B cell (primary cell): ENCODE measurements at places on chromosomes 5 and 9. TPM values are rescaled to one million over a fixed set of nuclear protein-coding genes. Genes with fewer than 3 reads are reported as not detected.

The HACD4 gene
- 3.9 and 5.7 TPM in 2 replicates for total RNA-seq

The IL13 gene
- 0.42 TPM in 1 of 2 replicates, not detected in the other for total RNA-seq

DNA sequence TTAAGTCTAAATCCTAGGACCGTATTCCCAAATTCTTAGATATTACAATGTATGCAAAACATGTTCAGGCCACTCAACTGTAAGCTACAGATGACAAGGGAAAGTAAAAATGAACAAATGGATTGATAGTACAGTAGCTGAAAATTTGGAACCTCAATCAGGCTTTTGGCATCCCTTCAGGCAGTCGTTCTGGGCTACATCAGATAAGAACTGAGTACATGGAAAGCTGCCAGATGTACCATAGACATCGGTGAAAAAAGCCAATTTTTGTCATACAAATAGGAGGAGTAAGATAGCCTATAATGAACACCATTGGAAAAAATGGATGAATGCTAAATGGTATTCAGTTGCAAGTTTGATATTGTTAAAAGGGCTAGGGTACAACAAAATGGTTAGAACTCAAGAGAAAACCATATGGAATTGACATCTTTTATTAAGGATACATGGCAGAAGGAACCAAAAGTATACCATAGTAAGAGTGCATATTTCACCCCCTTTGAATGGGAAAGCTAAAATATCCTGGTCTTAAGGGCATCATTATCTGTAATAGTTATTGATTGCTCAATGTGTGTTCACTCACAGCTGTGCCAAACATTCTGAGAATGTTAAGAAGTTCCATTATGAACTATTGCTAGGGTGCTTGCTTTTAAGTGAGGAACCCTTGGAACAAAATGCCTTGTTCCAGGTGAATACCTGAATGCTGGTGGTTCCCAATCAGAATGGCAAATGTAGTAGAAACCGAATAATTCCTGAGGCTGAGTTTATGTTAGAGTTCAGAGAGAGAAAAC lies 86.4 kb downstream of the NR3C1 start:
- DNase-seq = no peak
- H3K4me1 ChIP-seq = peaks cover 12% of the 10 kb centered on the region
- H3K4me3 ChIP-seq = no peak overlapping the region
- H3K36me3 ChIP-seq = peaks cover 21% of the 10 kb centered on the region

The GRM6 gene
- not detected in 2 replicates for total RNA-seq

The PKD2L2 gene
- 0.37 and 0.63 TPM in 2 replicates for total RNA-seq

The B4GALT1 gene
- total RNA-seq = 197 and 201 TPM in 2 replicates

- no peaks in the 10 kb centered on the region for H3K36me3 ChIP-seq
- H3K27me3 ChIP-seq = no peaks in the 10 kb centered on the region
- DNase-seq = no peak
- H3K4me3 ChIP-seq = no peak overlapping the region
- no peak overlapping the region for H3K27ac ChIP-seq
- H3K4me1 ChIP-seq = peaks cover 7% of the 10 kb centered on the region
Observed at GRCh38 chr9:1996156-1996555, 19.0 kb upstream of the SMARCA2 start.

The PCDHGC5 gene
- total RNA-seq = 0.46 and 0.67 TPM in 2 replicates

The POU5F2 gene
- 4.6 and 6.4 TPM in 2 replicates for total RNA-seq

The SMIM32 gene
- total RNA-seq = not detected in 2 replicates
